ENCODE measurements at places on chromosomes 11 and 22.

DNA sequence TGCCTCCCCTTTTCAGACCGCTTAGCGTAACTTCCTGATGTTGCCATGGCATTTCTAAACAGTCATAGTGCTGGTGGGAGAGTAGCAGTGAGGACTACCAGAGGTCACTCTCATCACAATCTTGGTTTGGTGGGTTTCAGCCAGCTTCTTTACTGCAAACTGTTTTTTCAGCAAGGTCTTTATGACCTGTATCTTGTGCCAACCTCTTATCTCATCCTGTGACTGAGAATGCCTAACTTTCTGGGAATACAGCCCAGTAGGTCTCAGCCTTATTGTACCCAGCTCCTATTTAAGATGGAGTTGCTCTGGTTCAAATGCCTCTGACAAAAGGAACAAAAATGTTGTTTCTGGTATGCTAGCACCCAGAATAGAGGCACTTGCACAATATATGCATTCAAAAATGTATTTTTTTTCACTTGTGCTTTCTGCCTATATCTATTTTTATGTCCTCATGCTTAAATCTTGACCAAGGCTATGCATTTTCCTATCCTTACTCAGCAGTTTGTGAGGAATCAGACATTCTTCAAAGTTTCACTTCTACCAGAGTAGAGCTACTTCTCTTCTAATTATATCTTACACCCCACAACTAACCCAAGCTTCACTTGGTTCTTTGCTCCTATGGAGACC, 16.1 kb upstream of the OR51M1 start:
- DNase-seq = peak; percentile 5

- peak; percentile 92 for DNase-seq
Observed at GRCh38 chr22:50267591-50268390, 2.4 kb downstream of the MAPK11 start.

DNA sequence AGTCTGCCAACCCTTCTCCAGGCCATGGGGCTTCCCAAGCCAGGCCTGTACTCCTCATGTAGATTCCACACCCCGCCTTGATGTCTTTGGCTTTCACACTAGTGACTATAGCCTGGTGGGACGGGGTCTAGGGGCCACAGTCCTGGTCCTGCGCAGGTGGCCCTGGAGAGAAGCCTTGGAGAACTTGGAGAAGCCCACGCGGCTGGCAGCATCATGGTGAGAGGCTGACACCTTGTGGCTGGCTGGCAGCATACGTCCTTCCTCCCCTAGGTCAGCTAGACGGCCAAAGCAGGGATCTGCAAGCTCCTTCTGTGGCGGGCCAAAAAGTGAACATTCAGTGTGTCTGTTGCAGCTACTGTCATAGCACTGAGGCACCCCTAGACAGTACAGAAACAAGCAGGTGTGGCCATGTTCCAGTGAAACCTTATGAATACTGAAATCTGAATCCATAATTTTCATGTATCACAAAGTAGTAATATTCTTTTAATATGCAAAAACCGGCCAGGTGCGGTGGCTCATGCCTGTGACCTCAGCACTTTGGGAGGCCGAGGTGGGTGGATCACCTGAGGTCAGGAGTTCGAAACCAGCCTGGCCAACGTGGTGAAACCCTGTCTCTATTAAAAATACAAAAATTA, 42.0 kb downstream of the FAM83F start:
- peak; percentile 81 for DNase-seq

- no peak for DNase-seq
Observed at GRCh38 chr22:32961497-32961896, 96.7 kb downstream of the SYN3 start.

DNA sequence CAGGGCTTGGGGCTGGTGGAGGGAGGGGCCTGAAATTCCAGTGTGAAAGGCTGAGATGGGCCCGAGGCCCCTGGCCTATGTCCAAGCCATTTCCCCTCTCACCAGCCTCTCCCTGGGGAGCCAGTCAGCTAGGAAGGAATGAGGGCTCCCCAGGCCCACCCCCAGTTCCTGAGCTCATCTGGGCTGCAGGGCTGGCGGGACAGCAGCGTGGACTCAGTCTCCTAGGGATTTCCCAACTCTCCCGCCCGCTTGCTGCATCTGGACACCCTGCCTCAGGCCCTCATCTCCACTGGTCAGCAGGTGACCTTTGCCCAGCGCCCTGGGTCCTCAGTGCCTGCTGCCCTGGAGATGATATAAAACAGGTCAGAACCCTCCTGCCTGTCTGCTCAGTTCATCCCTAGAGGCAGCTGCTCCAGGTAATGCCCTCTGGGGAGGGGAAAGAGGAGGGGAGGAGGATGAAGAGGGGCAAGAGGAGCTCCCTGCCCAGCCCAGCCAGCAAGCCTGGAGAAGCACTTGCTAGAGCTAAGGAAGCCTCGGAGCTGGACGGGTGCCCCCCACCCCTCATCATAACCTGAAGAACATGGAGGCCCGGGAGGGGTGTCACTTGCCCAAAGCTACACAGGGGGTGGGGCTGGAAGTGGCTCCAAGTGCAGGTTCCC, at the start of gene APOC3:
Gene APOC3, plus strand, starts transcription at position 383 of the 659 bp plus-strand sequence. CDS start 676 bp downstream, outside the sequence.
- DNase-seq = no peak

DNA sequence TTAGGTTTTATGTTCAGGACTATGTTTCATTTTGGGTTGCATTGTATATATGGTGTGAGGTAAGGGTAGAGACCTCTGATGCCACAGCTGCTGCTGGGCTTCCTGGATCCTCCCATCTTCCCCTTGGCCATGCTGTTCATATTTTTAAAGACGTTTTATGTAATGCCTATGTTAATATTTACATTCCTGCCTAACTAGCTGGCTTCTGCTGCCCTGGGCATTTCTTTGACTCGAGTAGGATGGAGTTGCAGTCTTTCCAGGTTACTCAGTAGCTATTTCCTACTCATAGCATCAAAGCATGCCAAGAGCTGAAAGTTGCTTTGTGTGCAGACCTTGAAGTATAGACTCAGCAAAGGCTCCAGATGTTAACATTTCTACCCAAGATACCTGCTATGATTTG, 220.5 kb upstream of the CADM1 start:
- peak; percentile 62 for DNase-seq

GRCh38 chr22:20545681-20546521, 38.5 kb downstream of the MED15 start:
- peak; percentile 0 for DNase-seq

DNA sequence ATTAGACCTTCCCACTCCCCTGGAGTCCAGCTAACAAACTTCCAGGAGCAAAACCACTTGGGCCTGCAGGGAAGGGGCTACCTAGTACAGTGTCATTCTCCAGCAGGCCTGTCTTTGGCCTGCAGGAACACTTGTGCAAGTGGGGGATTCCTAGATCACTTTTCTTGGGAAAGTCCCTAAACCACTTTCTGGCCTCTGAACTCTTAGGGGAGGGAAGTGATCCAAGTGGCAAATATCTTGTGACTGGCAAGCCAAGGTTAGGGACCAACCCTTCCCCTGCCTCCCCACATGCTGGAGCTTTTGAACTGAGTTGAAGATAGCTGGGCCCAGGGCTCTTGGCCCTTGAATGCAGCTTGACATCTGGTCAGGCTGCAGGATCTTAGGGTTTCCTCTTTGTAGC, 17.2 kb downstream of the PPFIBP2 start:
- no peak for DNase-seq

DNA sequence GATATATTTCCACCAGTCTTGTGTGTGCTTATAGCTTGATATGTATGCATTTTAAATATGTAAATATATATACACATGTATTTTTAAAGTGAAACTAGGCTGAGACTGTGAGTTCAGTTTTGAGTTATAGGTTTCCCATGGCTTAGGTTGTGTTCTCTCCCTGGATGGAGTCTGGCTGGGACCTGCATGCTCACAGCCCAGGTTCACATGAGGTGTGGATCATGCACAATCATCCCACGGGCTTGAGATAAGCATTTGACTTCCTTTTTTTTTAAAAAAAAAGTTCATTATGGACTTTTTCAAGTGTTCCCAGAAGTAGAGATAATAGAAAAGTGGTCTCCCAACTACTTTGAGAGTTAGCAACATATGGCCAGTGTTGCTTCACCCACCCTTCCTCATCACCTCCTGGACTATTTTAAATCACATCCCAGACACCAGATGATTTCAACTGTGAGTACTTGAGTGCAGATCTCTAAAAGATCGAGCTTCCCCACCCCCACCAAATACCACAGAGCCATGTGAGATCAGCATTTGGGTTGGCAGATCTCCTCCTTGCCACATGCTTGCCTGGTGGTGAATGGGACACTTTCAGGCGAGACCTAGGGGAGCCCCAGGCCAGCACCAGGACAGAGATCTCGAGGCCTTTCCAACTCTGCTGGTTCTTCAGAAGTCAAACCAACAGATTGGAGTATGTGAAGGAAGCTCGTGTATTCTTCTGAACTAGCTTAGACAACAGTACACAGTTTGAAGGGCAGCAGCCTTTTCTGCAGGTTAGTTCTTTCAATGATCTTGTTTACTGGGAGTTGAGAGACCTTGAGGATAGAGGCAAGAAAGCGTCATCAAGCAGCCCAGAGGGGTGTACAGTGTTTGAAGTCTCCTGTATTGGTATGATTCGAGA, 15.9 kb downstream of the MED15 start:
- peak; percentile 73 for DNase-seq

DNA sequence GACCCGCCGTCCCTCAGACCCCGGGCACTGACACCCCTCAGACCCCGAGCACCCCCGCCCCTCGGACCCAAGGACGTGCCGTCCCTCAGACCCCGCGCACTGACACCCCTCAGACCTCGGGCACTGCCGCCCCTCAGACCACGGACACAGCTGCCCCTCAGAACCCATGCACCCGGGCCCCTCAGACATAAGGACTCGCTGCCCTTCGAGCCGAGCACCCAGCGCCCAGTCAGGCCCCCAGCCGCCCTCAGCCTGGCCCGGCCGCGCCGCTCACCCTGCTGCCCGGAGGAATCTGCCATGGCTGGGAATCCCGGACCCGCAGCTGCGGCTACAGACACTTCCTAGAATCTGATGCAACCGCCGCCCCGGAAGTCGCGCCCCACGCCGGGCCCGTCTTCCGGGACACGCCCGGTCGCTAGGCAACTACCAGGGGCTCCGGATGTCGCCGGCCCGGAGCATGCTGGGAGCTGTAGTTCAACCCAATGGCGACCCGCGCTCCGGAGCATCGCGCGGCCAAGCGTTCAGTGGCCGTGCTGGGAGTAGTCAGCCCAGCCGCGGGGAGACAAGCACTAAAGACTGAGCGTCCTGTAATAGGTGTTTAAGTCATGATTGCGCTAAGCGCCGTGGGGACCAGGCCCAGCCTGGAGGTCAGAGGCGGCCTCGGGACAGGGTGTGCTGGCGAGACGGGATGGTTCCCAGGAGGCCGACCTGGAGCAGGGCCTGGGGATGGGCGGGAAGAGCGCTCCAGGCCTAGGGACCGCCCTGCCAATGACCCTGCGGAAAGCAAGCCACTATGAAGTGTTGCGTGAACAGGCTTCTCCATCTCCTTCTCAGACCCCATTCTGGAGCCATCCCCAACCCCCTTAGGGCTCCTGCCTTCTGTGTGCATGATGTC, at the start of gene CARS1:
Gene CARS1, minus strand, starts transcription at position 355 of the 895 bp plus-strand sequence. Its CDS starts 56 bp downstream, at position 299.
- DNase-seq = peak; percentile 96

DNA sequence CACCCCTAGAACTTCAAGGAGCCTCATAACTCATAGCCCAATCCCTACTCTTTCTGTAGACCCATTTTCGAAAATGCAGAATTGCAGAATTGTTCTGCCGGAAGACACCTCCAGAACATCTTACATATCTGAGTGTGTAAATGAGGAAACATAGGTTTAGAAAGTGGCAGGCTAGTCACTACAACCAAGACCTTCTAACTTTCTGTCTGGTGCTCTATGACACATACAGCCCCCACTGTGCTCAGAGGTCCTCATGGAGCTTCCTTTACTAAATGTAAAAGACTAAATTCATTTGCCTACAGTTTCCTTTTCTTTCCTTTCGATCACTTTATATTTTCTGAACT, 132.1 kb upstream of the DDI1 start:
- no peak for DNase-seq

- DNase-seq = no peak
Observed at GRCh38 chr11:132134322-132134721, 763.9 kb downstream of the NTM start.

Measured in AG08395 (cell line).